Activated CD4-positive, alpha-beta memory T cell treated with anti-CD3 and anti-CD28 coated beads, Interleukin-2, amount 10 ng/mL, durations not matched to agents 7 days and 5 days (primary cell): ENCODE measurements at places on chromosomes 3 and 15.

GRCh38 chr3:153215966-153216365 is 53.9 kb downstream of the RAP2B start:
- DNase-seq, result no peak

DNA sequence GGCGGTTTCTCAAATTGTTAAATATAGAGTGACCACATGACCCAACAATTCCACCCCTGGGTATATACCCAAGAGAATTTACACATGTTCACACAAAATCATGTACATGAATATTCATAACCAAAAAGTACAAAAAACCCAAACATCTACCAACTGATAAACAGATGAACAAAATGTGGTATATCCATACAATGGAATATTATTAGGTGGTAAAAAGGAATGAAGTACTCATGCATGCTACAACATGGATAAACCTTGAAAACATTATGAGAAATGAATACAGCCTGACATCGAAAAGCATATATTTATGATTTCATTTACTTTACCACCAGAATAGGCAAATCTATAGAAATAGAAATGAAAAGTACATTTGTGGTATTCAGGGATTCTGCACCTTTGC is 7.4 kb downstream of the PLCB2 start:
- no peak for DNase-seq

DNA sequence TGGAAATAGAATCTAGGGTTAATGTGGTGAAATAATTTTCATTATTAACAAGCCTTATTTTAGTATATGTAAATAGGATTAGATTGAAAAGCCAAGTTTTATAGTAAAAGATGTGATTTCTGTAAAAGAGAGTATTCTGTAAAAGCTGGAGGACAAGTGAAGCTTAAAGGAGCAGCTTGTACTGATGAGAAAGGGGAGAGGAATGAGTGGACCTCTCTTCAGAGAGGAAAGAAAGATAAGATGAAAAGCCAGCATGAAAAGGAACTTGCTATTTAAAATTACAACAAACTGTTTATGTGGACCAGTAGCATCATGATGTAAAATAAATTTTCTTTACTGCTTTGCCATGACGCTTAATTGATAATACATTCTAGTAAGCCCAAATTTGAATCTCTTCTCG is 18.5 kb downstream of the ALCAM start:
- DNase-seq, result no peak

DNA sequence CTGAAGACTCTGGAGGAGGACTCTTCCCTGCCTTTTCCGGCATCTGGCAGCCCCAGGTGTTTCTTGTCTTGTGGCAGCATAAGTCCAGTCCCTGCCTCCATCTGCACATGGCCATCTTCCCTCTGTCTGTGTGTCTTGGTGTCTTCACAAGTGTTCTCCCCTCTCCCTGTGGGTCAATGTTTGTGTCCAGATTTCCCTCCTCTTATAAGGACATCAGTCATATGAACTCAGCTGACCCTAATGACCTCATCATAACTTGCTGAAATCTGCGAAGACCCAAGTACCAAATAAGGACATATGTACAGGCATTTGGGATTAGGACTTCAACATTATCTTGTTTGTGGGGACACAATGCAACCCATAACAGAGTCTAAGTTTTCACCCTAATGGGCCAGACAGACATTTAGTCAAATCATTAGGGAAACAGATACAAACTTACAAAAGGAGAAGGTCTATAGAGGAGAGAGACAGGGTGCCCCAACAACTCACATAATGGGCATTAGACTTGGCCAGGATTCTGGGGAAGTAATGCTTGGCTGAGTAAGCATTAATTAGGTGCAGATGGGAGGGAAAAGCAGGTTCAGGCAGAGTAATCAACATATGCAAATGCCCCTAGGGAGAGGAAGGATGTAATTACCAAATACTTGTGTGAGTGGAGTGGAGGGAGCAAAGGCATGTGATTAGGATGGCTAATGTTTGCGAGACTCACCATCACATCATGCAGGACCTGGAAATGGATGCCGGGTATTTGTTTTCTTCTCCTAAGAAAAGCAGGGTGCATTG is 372.8 kb upstream of the TBL1XR1 start:
- DNase-seq, result no peak

DNA sequence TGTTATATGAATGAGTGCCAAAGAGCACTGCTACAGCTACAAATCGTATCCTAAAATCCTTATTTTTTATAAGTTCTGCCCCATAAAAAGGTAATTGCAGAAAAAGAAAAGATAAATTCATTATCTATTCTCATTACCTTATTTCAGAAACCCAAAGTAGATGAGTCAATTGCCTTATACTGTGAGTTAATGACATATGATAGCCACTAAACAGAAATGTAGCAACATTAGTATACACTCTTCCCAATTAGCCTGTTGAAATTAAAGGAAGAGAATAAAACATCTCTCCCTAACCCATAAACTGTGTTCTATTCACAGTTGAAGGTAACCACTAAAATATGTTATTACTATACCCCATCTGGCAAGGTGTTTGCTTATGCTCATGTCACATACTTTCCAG is 11.0 kb downstream of the TBL1XR1 start:
- no peak for DNase-seq

DNA sequence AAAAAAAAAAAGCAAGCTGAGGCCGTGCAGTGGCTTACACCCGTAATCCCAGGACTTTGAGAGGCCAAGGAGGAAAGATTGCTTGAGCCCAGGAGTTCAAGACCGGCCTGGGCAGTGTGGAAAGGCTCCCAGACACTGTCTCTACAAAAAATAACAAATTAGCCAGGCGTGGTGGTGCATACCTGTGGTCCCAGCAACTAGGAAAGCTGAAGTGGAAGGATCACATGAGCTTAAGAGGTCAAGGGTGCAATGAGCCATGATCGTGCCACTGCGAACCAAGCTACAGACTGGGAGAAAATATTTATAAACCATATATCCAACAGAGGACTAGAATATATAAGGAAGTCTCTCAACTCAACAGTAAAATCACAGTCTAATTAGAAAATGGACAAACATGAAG is 10.0 kb downstream of the KLHDC8B start:
- DNase-seq, result no peak

DNA sequence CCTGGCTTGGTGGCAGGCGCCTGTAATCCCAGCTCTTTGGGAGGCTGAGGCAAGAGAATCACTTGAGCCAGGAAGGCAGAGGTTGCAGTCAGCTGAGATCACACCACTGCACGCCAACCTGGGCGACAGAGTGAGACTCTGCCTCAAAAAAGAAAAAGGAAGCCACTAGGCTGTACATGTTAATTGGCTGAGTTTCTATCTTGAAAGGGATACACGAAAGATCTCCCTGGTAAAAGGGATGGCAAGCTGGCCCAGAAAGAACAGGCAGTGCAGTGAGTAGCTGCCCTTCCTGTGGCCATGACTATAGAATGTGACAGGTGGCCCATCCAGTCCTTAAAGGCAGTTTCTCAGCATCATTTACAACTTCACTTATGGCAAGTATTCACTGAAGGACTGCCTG is 12.3 kb downstream of the LRIG1 start:
- DNase-seq, result no peak

- DNase-seq, result no peak
Observed at GRCh38 chr3:1406250-1406649, 313.4 kb downstream of the CNTN6 start.

- DNase-seq, result no peak
Observed at GRCh38 chr3:16472593-16472992, 40.9 kb downstream of the RFTN1 start.

- DNase-seq, result no peak
Observed at GRCh38 chr3:111882799-111883198, 23.7 kb downstream of the PHLDB2 start.

GRCh38 chr3:114450008-114450596 is 156.3 kb downstream of the TIGIT start:
- DNase-seq, result no peak

DNA sequence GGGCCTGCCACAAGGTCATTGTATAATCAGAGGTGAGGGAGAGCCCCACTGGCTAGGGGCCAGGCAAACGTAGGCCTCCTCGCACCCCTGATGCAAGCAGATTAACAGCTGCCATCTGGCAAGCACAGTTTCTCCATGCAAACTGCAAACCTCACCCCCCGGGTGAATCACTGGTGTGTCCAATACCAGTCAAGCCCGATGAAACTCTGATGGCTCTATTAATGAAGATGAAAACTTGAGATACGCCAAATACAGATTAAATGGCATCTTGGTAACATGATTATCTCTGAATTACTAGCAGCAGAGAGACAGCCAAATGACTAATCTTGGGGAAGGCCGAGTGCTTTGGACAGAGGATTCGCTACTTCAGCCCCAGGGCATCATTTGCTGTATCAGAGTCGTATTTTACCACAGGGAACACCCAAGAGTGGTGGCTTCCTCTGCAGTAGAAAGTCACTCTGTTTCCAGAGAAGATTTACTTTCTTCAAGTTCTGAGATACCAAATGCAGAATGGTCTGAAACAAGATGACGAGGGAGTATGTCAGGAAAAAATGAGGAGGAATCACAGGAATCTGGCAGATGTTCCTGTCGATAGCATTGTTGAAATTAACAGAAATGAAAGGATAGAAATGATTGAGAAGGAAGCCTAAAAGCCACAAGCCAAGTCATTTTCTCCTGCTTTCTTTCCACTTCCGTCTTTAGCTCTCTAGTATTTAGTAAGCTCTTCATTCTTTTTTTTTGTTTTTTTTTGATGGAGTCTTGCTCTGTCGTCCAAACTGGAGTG is 96.2 kb upstream of the NR2F2 start:
- DNase-seq, result no peak

- DNase-seq, result no peak
Observed at GRCh38 chr3:190384309-190384756, 3.6 kb upstream of the CLDN16 start.

- no peak for DNase-seq
Observed at GRCh38 chr3:106168962-106169750, 300.3 kb upstream of the CBLB start.

GRCh38 chr3:21158861-21159542 is 592.0 kb downstream of the ZNF385D start:
- DNase-seq, result no peak

DNA sequence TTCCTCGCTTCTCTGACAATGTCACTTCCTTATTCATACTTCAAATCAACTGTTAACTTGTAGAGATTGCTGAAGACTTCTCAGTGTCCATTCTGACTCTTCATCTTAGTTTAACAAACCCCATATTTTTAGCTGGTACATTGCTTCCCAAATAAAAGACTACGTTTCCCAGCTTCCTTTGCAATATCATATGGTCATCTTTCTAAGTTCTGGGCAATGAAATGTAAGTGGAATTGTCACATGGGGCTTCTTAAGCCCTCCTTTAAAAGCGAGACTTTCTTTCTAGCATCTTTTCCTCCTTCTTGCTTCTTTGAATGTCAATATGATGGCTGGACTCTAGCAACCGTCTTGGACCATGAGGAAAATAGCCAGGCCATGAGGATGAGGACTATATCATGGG is 239.0 kb downstream of the ZNF621 start:
- no peak for DNase-seq

DNA sequence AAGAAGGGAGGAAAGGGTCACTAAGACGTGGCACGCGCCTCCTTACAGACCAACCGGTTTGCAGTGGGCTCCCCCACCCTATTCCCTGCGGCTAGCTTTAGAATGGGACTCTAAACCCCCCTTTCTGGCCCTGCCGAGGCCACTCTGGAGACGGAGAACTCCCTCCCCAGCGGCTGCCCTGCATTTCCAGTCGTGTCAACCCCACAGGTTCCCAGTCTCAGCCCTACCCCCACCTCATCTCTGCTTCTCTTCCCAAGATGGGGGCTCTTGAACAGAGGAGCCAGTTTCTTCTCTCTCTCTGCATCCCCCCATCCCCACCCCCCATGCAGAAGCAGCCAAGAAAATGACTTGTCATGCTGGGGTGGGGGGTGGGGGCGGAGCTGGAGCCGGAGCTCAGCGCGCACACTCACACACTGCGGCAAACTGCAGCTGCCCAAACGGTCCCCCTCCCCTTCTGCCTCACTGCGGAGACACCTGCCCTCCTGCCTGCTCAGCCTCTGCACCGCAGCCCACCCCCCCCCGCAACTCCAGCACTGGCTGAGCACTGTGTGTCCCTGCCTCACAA is 871 bp downstream of the MAP1A start:
- no peak for DNase-seq

DNA sequence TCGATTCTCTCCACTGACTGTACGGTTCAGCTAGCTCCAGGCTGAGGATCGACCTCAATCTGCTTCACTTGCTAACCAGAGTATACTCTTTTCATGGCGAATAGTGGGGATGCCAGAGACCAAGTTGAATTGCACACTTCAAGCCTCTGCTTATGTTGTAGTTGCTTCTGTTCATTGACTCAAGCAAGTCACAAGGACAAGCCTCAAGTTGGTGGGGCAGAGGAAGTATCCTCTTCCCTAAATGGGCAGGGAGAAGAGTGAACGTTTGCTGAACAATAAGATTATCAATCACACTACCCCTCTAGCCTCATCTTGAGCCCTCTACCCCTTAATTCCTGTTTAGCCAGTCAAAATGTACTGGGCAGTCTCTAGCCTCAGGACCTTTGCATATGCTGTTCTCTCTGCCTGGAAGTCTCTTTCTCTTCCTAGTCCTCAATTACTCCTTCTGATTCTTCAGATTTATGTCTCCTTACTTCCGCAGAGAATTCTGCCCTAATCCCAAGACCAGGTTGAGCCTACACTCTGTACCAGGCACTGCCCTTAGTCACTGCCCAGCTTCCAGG is 390.4 kb upstream of the PROK2 start:
- DNase-seq, result no peak

- no peak for DNase-seq
Observed at GRCh38 chr3:134649106-134649705, 1.6 kb downstream of the KY start.

DNA sequence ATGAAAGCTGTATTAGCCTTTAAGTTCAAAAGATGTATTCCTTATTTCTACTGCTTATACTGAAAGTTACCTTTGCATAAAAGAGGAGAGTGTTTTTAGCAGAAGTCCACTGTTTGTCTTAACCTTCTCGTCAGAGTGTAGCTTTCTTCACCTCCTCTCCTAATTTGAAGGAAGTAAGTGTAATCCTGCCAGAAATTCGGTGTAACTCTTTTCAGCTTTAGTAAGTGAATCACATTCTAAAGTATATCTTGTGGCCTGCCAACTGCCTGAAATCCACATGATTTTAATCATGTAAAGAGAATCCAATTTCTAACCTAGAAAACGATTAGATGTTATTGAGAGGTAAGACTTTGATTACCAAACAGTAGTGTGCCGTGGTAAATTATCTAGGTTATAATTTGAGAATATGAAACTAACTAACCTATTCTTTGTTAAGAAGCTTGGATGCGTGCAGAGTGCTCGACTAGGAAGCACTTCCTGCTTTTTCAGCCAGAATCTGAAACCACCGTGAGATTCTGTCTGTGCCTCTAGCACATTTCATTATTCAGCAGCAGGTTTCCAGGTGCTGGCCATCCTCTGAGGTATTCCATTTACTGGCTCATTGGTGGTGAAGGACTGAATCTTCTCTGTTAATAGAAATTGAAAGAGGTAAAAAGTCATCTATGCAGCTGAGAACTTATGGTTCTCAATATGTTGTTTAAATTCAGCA is 7.5 kb downstream of the GYG1 start:
- no peak for DNase-seq

DNA sequence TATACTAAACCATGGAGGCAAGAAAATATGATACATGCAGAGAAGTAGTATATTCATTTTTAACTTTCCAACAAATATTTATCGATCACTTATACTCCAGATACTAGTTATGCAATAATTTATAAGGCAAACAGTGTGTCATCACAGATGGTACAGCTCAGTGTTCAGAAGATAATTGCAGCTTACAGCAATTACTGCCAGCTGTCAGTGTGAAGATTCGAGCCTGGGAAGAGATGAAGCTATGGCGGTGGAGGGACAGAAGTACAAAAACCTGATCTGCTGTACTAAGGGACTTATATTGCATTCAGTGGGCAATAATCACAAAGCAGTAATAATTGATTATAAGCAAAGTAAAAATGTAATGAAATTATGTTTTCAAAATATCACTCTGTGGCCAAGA is 170.6 kb upstream of the EPHA3 start:
- DNase-seq, result no peak

GRCh38 chr3:183369117-183369516 is 59.3 kb downstream of the MCF2L2 start:
- no peak for DNase-seq
